ENCODE measurements at places on chromosomes 2 and 18.

- no peak for ATAC-seq
These were observed 55.5 kb downstream of the PIGN start for GRCh38 chr18:62131301-62131909.

- no peak for ATAC-seq
These were observed 7.1 kb downstream of the ANO7 start for GRCh38 chr2:241195506-241196130.

DNA sequence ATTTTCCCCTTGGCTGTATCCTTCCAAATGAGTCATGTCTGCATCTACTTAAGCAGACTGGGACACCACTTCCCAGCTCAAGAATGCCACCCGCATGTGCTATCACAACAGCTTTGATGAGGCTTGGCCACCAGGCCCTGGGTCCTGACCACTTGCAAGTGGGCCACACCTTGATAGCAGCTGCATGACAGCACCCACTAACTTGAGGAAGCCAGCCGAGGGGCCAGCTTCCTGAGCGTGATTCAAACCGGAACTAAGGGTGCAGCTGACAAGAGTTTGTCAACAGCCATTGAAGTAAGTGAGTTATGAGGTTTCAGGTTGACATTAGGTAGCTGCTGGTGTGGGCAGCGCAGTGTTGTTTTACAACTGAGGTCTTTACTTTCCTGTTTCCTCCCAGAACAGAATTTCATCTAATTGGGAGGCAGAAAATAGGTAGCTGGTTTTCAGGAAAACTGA, 54.4 kb downstream of the EPHA4 start:
- ATAC-seq: peak; percentile 36

GRCh38 chr18:58400331-58400870, 228.5 kb downstream of the ALPK2 start:
- no peak for ATAC-seq

DNA sequence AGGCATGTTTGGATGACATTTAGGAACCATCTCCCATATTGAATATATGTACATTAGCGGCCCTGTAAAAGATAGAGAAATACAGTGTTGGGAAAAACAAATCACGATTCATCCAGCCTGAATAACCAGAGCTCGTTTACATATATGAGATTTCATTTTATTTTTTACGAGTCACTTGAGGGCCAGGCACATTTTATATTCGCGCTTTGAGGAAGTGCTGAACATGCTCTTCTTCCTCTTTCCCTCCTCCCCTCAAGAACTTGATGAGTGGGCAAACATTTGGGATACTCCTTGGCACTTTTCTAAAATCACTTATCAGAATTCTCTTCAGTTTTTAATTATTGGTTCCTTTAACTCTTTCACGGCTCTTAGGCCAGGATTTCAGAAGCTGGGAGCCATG, 268.0 kb upstream of the TANK start:
- no peak for ATAC-seq

GRCh38 chr18:55402731-55403405, 185.1 kb downstream of the TCF4 start:
- no peak for ATAC-seq

GRCh38 chr2:11923935-11924334, 177.5 kb downstream of the LPIN1 start:
- ATAC-seq: no peak

- no peak for ATAC-seq
These were observed 72.4 kb downstream of the PRKCE start for GRCh38 chr2:45723857-45724256.

GRCh38 chr2:24452502-24452885, 38.6 kb upstream of the NCOA1 start:
- ATAC-seq: peak; percentile 57

- ATAC-seq: no peak
These were observed 37.9 kb upstream of the PPP1CB start for GRCh38 chr2:28713577-28714298.

DNA sequence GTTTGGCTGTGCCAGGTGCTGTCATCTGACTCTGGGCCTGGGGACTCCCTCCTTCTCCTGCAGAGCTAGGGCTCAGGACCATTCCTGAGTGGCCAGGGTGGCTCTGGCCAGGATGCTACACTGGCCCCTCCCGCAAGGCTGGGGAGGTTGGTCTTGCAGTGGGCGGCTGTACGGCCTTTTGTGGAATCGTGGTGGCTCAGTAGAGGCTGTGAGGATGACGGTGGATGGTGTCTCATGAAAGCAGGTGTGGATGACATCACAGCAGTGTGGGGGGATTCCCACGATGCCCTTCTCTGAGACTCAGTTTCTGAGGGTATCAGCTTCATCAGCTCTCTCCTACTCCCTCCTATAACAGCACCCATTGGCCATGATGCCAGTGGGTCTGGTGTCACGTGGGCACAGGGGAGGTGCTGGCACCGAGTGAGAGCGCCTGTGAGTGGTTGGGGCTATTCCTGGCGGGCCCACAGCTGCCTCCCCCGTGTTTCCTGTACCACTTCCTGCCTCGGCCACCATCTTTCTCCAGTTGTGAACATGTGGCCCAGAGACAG, 144.2 kb upstream of the HDAC4 start:
- ATAC-seq: no peak

- ATAC-seq: no peak
These were observed 71.7 kb downstream of the LONRF2 start for GRCh38 chr2:100250645-100251044.

DNA sequence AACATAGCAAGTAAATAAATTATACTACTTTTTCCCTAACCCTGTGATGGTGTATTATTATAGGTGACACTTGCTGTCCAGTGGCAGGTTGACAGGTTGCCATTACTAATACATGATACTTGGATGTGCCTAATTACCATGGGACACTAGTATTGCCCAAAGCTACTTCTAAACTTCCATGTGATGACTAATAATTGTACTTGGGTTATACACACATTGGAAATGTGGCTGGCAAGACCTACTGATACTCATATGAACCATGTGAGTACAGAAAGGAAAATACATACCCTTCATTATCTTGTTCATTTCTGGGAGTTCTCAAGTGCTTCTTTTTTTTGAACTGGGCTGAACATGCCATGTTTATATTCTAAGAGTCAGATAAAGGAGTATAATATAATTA, 156.4 kb downstream of the IKZF2 start:
- ATAC-seq: no peak

Data from gastroesophageal sphincter (tissue), 4 donors.